Gastroesophageal sphincter (tissue), 4 donors: ENCODE measurements at places on chromosomes 12 and 14. TPM values are rescaled to one million over a fixed set of nuclear protein-coding genes. Genes with fewer than 3 reads are reported as not detected.

The NAB2 gene
- total RNA-seq, result 30.7 TPM

The NAV3 gene
- 10.7 TPM for total RNA-seq

The ANGEL1 gene
- 15.1 TPM for total RNA-seq

The AICDA gene
- not detected for total RNA-seq

The FOXG1 gene
- not detected for total RNA-seq

The KRT3 gene
- not detected for total RNA-seq

The TGM1 gene
- 3.6 TPM for total RNA-seq

The TOMM20L gene
- not detected for total RNA-seq

The PPP1R1A gene
- total RNA-seq, result 8.9 TPM

The PITPNM2 gene
- 18.7 TPM for total RNA-seq

The NANOG gene
- total RNA-seq, result 0.47 TPM

The MYH6 gene
- not detected for total RNA-seq

The ALDH1L2 gene
- 4.0 TPM for total RNA-seq

The LTBP2 gene
- total RNA-seq, result 45.9 TPM

The SPATA7 gene
- total RNA-seq, result 23.0 TPM

The NTF3 gene
- total RNA-seq, result 0.87 TPM

The KRT71 gene
- not detected for total RNA-seq

The GTF2H3 gene
- total RNA-seq, result 28.9 TPM

The C14orf39 gene
- not detected for total RNA-seq

The MUCL1 gene
- total RNA-seq, result not detected
